ENCODE measurements at places on chromosomes 3 and 15.

DNA sequence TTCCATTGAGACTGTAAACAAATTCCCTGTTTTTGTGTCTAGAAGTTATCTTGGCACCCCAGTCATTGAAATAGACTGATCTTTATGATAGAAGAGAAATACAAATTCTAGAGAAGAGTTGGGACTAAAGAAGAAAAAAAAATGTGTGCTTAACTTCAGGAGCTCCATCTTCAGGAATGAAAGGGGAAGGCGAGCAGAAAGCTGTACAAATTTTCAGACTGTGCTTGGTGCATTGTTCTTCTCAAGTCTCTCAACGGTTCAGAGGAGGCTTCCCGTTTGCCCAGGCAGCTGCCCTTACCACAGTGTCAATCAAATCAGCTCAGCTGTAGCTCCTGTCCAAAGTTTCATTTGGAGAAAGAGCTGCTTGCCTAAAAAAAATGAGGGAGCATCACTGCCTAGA is 41.7 kb downstream of the OXSM start:
- DNase-seq, result no peak

DNA sequence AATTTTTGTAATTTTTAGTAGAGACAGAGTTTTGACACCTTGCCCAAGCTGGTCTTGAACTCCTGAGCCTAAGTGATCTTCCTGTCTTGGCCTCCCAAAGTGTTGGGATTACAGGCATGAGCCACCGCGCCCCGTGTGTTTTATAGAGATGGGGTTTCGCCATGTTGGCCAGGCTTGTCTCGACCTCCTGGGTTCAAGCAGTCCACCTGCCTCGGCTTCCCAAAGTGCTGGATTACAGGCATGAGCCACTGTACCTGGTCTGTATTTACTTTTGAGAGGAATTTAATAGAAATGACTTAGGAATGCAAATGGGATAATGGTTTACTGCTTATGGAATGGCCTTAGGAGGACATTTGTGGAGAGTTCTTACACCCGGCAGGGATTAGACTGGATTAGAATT is 10.8 kb downstream of the TATDN2 start:
- no peak for DNase-seq

- DNase-seq, result no peak
Measured at GRCh38 chr3:148373961-148374360, 323.7 kb upstream of the AGTR1 start.

DNA sequence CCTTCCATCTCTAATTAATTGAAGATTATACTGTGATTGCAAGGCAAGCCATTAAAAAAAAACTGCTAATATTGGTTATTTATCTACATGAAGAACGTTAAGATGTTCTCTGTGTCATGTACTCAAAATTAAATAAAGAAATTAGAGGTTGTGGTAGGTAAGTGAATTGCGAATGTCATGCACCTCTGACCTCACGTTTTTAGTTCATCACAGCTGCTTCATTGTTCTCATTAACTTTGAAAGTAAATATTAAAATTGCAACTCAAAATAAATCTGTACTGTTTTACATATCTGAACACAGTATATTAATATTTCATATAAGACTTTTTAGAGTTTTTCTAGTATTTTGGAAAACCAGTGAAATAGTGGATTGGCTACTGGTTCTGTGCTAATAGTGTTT is 94.0 kb downstream of the KLHL25 start:
- DNase-seq, result no peak

DNA sequence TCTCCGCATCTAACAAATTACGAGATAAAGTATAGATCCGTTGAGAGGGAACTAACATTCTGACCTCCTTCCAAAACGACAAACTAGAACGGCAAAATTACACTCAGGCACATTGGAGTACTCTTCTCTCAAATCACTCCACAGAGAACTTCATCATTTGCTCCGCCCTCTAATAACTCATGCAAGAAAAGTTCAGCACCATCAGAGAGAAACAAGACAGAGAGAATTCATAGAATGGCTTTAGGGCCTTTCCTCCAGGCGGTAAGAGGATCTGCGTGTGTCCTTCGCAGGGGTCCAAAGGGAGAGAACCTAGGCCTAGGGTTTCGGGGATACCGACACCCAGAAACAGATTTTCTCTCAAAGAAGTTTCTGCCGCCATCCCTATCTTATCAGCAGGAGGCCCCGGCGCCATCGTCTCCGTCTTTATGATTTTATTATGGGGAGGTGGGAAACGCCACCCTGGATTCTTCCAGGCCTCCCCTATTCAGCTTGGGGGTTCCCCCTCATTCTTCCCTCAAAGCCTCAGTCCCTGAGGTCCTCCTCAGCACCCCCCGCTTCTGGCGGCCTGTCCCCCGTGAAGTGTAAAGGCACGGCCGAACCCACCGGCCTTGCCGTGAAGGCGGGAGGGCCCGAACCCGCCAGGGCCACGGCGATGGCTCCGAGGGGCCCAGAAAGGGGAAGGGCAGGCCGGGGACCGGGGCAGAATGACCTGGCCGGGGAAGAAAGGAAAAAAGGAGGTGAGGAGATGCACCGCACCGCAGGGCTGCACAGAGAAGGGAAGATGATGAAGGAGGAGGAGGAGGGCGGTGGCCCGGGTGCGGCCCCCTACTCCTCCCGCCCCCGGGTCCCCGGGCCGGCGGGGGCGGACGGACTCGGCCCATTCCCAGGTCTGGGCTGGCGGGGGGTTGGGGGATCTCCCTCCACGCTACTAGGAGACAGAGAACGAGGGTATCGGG is 768 bp downstream of the UBXN7 start:
- DNase-seq, result peak; percentile 50

DNA sequence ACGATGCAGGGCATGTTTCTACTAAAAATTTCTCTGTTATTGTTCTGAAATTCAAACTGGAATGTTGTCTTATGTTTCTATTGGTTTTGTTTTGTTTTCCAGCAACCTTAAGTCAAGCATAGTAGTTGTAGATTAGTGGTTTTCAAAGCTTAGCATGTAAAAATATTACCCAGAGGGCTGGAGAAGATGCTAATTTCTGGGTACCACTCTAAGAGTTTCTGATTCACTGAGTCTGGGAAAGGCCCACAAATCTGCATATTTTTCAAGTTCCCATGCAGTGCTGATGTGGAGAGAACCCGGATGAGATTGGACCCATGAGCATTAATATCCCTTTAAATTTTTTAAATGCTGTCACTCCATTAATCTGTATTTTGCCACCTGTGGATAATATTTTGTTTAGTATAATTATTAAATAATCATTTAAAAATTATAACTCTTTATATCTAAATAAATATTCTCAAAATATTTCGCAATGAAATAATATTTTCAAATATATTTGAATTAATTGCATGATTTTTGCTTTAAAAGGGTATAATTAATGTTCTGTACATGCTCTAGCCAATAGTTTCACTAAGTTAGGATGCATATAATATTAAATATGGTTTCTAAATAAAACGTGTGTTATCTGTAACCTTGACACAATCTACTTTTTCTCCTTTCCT is 1274.7 kb upstream of the CADM2 start:
- DNase-seq, result no peak

- DNase-seq, result no peak
Measured at GRCh38 chr3:72659596-72659995, 188.6 kb downstream of the SHQ1 start.

DNA sequence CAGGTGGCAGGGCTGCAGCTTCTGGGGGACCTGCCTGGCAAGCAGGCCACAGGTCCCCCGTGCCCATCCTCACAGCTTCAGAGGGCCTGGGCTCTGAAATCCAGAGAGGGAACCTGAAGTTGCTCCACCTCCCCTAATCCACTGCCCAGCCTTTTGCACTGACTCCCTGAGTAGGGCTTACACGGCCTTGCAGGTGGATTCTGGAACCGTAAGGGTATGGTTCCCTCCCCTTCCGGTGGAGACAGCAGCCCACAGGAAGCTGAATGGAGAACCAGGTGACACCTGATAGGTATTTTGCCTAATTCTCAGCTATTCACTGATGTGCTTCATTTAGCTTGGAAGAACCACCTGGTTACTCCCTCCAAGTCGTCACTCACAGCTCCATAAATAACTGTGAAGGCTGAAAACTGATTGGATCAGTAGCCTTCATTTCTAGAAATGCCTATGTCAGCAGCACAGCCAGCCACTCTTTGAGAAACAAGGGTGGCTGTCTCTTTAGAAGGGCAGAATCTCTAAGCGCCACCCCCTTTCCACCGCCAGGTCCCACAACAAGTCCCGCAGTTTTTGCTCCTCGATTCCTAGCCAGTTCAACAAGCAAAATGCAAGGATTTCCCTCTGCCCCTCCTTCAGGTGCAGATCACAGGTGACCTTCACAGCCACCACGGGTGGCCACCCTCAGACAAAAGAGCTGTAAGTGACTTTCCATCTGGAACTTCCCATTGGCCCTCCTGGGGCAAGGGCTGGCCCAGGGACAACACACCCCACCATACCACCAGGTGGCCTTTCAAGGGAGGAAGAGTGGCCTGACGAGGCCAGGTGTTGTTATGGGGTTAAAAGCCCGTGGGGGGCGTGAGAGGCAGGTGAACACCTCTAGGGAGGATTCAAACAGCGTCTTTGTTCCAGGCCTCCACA is 112.9 kb downstream of the SEC22A start:
- DNase-seq, result no peak

- DNase-seq, result no peak
Measured at GRCh38 chr3:23442598-23443383, 239.7 kb downstream of the UBE2E2 start.

- DNase-seq, result no peak
Measured at GRCh38 chr3:110814170-110815007, 257.2 kb upstream of the NECTIN3 start.

- DNase-seq, result no peak
Measured at GRCh38 chr3:34106379-34106778, 307.9 kb downstream of the PDCD6IP start.

- DNase-seq, result no peak
Measured at GRCh38 chr3:3842356-3842755, 43.1 kb downstream of the LRRN1 start.

GRCh38 chr3:184479426-184480126 is 82.0 kb upstream of the EPHB3 start:
- DNase-seq, result no peak

DNA sequence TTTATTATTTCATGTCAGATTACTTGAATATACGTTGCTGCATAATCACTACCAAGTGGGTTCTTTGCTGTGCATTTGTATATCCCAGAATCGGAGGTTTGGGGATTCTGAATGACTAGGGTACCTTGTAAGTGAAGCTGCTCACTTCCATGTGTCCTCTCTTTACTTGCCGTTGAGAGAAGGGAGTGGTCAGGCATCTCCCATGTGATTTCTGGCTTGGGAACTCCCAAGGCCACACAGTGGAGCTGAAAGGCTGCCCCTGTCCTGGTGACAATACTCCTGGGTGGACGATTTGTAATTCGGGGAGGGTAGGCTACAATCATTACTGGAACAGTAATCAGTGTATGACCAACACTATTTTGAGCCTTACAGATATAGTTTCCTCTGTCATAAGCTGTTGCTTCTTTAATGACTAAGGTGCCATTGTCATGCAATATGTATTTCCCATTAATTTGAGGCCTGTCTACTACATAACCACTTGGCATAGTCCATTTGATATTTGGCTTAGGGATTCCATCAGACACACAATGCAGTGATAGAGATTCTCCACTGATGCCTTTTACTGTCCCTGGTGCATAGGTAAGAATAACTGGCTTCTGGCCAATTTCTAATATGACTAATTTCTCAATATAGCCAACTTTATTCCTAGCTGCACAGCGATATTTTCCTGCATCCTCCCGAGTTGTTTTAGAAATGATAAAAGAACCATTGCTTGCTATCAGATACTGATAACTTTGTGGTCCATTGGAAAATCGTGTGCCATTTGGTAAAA is 24.0 kb downstream of the IGSF10 start:
- no peak for DNase-seq

- DNase-seq, result no peak
Measured at GRCh38 chr3:10352146-10352911, 31.4 kb upstream of the SEC13 start.

GRCh38 chr3:197001106-197001971 is 28.3 kb downstream of the MELTF start:
- DNase-seq, result no peak

GRCh38 chr15:71596672-71597071 is 213.7 kb upstream of the NR2E3 start:
- DNase-seq, result no peak

DNA sequence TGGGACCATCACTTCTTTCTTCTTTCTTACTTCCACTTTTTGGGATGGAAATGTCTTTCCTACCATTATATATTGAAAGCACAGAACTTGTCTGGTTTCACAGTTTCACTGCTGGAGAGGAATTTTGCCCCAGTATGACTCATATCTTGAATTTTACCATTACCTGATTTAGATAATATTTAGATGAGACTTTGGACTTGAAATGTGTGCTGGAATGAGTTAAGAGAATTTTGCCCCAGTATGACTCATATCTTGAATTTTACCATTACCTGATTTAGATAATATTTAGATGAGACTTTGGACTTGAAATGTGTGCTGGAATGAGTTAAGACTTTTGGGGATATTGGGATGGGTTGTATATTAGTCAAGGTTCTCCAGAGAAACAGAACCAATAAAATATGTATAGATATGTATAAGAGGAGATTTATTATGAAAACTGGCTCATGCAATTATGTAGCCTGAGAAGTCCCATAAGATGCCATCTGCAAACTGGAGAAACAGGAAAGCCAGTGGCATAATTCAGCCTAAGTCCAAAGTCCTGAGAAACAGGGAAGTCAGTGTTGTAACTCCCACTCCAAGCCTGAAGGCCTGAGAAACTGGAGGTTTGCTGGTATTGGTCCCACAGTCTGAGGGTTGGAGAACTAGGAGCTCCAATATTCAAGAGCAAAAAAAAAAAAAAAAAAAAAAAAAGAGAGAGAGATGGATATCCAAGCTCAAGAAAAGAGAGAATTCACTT is 1029.2 kb downstream of the EPHA3 start:
- no peak for DNase-seq

GRCh38 chr3:42421818-42422796 is 11.7 kb upstream of the LYZL4 start:
- DNase-seq, result no peak

DNA sequence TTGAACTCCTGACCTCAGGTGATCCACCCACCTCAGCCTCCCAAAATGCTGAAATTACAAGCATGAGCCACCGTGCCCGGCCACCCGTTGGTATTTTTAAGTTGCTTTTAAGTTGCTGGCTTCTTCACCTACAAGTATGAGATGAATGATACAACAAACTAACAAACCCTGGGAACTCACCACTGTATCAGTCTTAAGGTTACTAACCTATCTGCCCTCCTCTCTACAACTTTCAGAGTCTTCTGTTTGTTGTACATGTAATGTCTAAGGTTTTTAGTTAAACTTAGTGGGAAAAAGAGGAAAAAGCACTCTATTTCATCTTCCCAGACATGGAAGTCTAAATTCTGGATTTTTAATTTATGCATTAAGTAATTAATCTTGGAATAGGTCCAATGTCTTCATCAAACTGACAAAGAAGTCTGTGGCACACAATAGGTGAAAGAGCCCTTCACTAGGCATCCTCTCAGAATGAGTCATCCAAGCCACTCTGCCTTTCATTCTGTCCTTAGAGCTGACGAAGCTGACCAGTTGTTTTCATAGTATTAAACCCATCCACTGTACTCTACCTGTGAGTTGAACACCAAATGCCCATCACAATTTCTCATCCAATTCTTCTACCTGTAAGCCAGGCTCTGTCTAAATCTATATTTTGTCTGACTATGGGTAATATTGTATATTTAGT is 936.1 kb downstream of the TUSC7 start:
- no peak for DNase-seq

Data from liver (tissue), 10 donors.